Transverse colon (tissue), 4 donors: ENCODE measurements at places on chromosomes 7 and 10. TPM values are rescaled to one million over a fixed set of nuclear protein-coding genes. Genes with fewer than 3 reads are reported as not detected.

The PON3 gene
- total RNA-seq, result 4.2 TPM

The NFE2L3 gene
- 3.8 TPM for total RNA-seq

The SRRM3 gene
- total RNA-seq, result 1.1 TPM

The FIS1 gene
- 170 TPM for total RNA-seq

The LBX1 gene
- not detected for total RNA-seq

The NUTM2B gene
- 0.79 TPM for total RNA-seq

The TBX20 gene
- total RNA-seq, result not detected

The NEUROD6 gene
- total RNA-seq, result not detected

The DLX5 gene
- total RNA-seq, result not detected

The OR2A42 gene
- total RNA-seq, result not detected

The CFAP70 gene
- 0.37 TPM for total RNA-seq

The CRYGN gene
- total RNA-seq, result not detected

The HMX2 gene
- total RNA-seq, result 0.41 TPM

The PRLHR gene
- total RNA-seq, result not detected

The PRSS37 gene
- total RNA-seq, result not detected

The TAS2R3 gene
- not detected for total RNA-seq

The BLNK gene
- total RNA-seq, result 21.8 TPM

The CASTOR2 gene
- total RNA-seq, result 9.6 TPM

The PODXL gene
- 25.8 TPM for total RNA-seq

The ANKRD1 gene
- total RNA-seq, result not detected
